Stimulated activated CD4-positive, alpha-beta T cell treated with anti-CD3 and anti-CD28 coated beads, Interleukin-1b, Interleukin-23, amount 100 ng/mL, for 1 hour (primary cell): ENCODE measurements at places on chromosomes 12 and 14.

- peak; percentile 98 for DNase-seq
Measured at GRCh38 chr12:50111693-50112455, at the start of gene COX14. Gene COX14 (plus strand): TSS chr12:50112236. CDS start chr12:50120044, 7,808 bp downstream.

- DNase-seq: no peak
Measured at GRCh38 chr12:125744201-125744600, 679.0 kb downstream of the AACS start.

- no peak for DNase-seq
Measured at GRCh38 chr12:108734200-108734906, 3.0 kb upstream of the CORO1C start.

GRCh38 chr12:114302606-114303315 lies 103.2 kb downstream of the TBX5 start:
- DNase-seq: no peak

DNA sequence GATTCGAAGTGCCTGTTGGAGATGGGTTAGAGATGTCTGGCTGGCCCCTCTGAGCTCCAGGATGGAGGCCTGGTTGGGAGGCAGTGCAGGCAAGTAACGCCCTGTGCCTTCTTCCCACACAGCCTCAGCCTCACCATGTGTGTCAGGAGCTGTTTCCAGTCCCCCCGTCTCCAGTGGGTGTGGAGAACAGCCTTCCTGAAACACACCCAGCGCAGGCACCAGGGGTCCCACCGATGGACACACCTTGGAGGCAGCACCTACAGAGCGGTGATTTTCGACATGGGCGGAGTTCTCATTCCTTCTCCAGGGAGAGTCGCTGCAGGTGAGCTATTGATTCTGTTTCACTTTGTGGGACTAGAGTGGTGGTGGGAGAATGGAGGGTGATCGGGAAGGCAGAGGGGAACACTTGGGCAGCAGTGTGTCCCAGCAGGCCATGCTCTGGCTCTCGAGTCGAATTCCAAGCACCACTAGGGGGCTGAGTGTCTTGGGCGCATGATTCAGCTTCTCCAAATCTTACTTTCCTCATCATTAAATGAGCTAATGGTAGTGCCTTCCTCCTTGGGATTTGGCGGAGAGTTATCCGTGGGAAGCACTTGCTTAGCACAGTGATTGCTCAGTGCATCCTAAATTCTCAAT lies 6.8 kb downstream of the ACAD10 start:
- no peak for DNase-seq

DNA sequence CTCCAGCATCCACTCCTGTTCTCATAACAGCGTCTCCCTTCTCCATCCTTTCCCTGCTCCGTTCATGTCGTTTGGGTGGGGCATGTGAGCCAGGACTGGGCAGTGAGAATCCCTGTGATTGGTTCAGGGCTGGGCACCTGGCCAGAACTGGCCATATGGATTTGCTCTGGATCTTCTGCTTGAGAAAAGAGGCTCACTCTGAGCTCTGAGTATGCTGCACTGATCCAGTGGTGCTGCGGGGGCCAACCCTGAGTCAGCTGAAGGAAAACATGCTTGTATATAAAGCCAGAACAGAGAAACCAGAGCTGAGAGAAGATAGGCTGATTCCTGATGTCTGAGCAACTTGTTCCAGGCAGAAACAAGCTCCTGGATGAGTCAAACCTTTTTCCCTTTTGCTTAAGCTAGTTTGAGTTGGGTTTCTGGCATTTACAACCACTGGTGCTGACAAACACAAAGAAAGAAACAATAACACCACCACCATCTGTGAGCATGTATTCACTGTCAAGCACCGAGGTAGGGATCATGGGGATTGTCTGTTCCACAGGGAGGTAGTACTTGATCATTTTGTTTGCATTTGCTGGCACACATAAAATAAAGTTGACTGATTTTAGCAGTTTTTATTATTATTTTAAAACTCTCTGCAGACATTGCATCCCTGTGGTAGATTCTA lies 14.0 kb upstream of the HPD start:
- no peak for DNase-seq

GRCh38 chr14:24913021-24913420 lies 136.9 kb downstream of the STXBP6 start:
- DNase-seq: no peak

GRCh38 chr14:61218157-61218556 lies 63.0 kb downstream of the TMEM30B start:
- no peak for DNase-seq

GRCh38 chr14:47730296-47730695 lies 54.9 kb upstream of the MDGA2 start:
- DNase-seq: no peak

DNA sequence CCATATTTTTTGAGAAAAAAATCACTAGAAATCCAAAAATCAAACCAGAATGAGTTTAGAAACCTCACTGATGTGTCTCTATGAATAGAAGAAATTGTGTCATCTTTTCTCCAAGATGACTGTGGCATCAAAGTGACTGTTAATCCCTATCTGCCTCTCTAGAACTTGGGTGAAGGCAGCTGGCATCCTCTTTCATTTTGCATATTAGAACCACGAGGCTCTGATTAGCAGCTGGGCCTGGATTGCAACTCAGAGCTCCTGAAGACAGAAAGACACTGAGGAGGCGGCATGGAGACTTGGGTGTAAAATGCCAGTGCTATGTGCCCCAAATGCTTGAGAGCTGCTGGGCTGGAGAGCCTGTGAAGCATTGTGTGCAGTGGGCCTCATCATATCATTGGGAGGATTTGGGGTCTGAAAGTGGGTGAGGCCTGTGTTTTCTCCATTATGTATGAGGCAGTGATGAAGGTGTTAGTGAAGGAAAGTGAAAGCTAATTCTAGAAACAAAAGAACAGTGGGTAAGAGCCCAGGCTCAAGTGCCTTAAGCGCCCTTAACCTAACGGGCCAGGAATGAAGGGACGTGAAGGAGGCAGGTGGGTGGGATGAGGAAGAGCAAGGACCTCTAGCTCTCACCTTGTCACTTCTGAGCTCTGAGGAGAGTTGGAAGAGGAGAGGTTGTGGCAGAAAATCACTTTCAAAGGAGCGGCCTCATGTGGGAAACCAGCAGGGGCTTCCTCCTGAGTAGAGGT lies 26.2 kb downstream of the NKX2-8 start:
- DNase-seq: no peak

DNA sequence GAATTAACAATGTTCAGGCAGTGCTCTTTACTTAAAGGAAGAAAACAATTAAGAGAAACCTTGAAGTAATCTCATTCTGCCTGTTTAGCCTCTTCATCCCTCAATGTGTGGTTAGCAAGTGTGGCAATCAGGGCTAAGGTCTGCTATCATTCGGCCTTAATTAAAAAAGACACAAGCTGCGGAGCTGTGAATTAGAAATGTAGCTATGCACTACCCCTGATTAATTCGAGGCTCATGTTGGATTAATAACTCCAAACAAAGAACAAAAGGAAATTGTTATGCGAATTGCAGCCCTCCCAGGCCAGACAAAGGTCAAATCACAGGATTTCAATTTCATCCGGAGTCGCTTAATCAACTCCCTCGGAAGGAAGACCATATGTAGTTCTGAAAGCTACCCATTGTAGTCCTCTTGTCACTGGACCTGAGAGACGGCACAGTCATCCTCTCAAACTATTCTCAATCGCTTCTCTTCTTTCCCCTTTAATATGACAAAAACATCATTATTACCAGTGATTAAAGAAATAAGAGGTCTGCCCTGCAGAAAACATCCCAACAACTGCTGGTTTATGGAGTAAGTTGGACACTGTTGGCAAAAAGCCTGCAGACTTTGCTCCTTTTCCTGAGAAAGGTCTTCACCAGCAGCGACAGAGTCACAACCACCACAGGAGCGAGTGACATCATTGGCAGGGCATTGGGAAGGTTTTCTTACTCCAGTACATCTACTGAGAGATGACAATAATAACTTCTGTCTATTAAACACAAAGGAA lies 71.1 kb upstream of the SOX5 start:
- no peak for DNase-seq

DNA sequence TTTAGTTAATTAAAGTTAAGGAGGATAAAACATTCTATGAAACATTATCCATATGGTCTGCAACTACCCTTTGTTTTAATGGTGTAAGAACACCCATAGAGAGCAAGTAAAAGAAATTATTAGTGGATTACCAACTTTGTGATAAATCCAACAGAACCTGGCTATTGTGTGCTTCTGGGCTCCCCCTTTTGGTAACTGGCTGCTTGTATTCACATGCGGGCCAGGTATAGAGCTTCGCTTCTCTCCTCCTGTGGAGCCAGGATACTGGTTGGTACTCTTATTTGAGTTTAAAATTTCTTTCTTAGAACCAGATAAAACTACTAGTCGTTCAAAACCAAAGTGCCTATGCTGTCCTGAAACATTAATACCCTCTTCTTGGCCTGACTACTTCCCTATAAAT lies 81.0 kb downstream of the PTPRR start:
- no peak for DNase-seq

DNA sequence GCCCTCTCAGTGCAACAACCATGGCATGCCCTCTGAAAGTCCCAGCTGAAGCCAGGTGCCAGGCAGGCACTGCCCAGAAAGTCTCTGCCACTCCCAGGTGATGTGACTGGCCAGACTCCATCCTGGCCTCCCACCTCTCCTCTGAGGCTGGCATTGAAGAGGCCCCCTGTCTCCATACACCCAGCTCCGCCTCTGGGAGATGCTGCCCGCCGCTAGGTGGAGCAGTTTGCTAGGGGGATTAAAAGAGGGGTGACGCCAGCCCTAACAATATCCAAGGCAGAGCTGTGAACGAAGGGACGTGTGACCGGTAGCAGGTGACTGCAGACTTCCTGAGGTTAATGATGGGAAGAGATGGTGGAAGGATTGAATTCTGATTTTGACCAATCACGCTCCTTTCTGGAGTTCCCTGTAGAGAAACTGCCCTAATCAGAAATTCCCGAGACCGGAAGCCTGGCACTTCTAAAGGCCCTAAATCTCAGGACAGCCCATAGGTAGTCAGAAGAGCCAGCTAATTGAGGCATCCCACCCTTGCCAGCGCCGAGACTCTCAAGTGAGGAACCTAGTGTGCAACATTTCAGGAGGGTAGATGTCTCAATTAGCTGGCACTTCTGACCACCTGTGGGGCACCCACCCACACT lies 8.3 kb upstream of the PLEK2 start:
- no peak for DNase-seq

DNA sequence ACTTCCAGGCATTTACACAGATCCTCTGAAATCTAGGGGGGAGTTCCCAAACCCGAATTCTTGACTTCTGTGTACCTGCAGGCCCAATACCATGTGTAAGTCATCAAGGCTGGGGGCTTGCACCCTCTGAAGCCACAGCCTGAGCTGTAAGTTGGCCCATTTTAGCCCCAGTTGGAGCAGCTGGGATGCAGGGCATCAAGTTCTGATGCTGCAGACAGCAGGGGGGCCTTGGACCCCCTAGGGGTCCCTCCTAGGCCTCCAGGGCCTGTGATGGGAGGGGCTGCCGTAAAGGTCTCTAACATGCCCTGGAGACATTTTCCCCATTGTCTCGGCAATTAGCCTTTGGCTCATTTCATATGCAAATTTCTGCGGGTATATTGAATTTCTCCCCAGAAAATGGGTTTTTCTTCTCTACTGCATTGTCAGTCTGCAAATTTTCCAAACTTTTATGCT lies 59.5 kb downstream of the LRIG3 start:
- no peak for DNase-seq

DNA sequence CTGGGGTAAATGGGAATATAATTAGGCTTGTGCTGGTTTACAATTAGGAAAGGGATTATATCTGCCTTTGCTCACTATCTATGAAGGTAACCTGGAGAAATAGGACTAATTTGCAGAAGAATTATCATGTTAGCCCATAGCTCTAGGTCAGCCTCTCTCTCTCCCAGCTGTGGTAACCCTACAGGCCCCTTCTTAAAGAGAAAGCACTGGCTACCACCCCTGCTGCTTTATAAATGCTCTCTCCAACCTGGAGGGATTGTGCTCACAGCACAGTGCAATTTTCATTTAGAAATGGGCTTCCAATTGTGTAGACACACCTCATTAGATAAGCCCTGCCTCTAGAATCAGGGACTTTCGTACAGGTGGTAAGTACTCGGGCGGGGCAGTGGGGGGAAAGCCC lies 22.7 kb upstream of the MGST1 start:
- DNase-seq: no peak

DNA sequence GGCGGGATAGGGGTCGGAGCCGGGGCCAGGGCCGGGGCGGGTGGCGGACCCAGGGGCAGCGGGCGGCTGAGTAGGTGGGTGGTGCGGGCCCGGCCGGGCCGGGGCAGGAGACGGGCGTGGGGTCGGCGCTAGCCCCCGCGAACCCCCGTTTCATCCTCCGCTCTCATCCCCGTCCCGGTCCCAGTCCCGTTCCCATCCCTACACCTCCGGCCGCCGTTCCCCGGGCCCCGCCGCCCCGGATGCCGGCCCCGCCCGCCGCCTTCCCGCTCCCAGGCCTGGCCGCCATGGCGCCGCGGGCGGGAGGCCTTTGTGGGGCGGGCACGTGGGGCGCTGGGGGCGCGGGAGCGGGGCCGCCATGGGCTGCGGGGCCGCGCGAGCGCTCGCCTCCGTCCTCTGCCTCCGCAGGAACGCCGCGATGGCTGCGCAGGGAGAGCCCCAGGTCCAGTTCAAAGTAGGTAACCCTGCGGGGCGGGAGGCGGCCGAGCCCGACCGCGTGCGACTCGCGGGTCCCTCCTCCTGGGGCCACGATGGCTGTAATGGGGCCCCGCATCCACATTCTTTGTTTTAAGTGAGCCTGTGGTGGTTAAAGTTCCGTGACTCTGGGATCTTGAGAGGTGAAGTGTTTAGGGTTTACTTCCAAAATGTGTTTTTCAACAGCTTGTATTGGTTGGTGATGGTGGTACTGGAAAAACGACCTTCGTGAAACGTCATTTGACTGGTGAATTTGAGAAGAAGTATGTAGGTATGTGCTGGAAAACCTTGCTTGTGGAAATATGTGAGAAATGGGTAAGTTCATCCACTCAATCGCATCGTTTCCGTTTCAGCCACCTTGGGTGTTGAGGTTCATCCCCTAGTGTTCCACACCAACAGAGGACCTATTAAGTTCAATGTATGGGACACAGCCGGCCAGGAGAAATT lies 572 bp downstream of the RAN start:
- peak; percentile 29 for DNase-seq

GRCh38 chr14:30272848-30273832 lies 285.8 kb upstream of the G2E3 start:
- no peak for DNase-seq
